ENCODE measurements at places on chromosomes 12 and 14. TPM values are rescaled to one million over a fixed set of nuclear protein-coding genes. Genes with fewer than 3 reads are reported as not detected.
A peak's percentile ranks its signal among the peaks of the same experiment; 100 is the strongest.

DNA sequence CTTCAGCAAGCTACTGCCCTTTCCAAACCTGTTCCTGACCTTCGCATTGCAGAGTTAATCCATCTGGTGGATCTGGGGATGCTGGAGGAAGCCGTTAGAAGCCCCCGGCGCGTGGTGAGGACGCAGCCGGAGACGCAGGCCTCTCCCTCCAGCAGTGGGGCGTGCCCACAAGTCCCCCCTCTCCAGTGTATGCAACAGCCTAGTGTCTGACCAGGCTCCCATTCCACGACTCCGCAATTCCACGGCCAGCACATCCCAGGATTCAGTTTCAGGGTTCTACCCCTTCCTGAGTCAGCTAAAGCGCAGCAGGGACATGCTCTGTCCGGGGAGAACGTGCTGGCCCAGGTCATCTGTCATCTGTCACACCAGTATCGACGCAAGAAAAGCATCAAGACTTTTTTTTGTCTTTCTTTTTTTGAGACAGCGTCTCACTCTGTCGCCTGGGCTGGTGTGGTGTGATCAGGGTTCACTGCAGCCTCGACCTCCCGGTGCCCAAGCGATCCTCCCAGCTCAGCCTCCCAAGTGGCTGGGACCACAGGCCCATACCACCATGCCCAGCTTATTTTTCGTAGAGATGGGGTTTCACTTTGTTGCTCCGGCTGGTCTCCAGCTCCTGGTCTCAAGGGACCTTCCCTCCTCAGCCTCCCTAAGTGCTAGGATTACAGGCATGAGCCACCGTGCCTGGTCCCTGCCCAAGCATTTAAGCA, 8.0 kb upstream of the DYNC1H1 start:
- H3K4me1 ChIP-seq = no peaks in the 10 kb centered on the region
- no peaks in the 10 kb centered on the region for H3K36me3 ChIP-seq
- no peak for ATAC-seq
- no peak overlapping the region for H3K4me3 ChIP-seq
- no peak overlapping the region for H3K27ac ChIP-seq

- no peak for ATAC-seq
- H3K27ac ChIP-seq = no peak overlapping the region
- no peaks in the 10 kb centered on the region for H3K27me3 ChIP-seq
- no peaks in the 10 kb centered on the region for H3K36me3 ChIP-seq
- H3K4me1 ChIP-seq = no peaks in the 10 kb centered on the region
Measured at GRCh38 chr14:37262649-37263048, 64.9 kb downstream of the MIPOL1 start.

GRCh38 chr12:89884416-89884898, 175.8 kb upstream of the ATP2B1 start:
- no peak overlapping the region for H3K4me3 ChIP-seq
- no peak for ATAC-seq
- H3K4me1 ChIP-seq = no peaks in the 10 kb centered on the region
- no peak overlapping the region for H3K27ac ChIP-seq

- H3K36me3 ChIP-seq = no peaks in the 10 kb centered on the region
- no peak overlapping the region for H3K27ac ChIP-seq
- H3K27me3 ChIP-seq = no peaks in the 10 kb centered on the region
- ATAC-seq = no peak
- no peaks in the 10 kb centered on the region for H3K4me1 ChIP-seq
Measured at GRCh38 chr14:78188882-78189281, 18.7 kb downstream of the NRXN3 start.

Gene PARPBP
- total RNA-seq = 1.4 TPM

- H3K4me1 ChIP-seq = no peaks in the 10 kb centered on the region
- no peak overlapping the region for H3K4me3 ChIP-seq
- peaks cover 24% of the 10 kb centered on the region for H3K27me3 ChIP-seq
- no peak for ATAC-seq
- H3K27ac ChIP-seq = no peak overlapping the region
Measured at GRCh38 chr14:100859781-100860180, 33.9 kb downstream of the MEG3 start.

- H3K27ac ChIP-seq = no peak overlapping the region
- no peaks in the 10 kb centered on the region for H3K4me1 ChIP-seq
- H3K4me3 ChIP-seq = no peak overlapping the region
- H3K36me3 ChIP-seq = no peaks in the 10 kb centered on the region
- H3K27me3 ChIP-seq = peaks cover 6% of the 10 kb centered on the region
Measured at GRCh38 chr12:49911213-49911605, 7.5 kb upstream of the FAIM2 start.

GRCh38 chr14:89814126-89814525, 140.4 kb downstream of the EFCAB11 start:
- no peaks in the 10 kb centered on the region for H3K27me3 ChIP-seq
- no peaks in the 10 kb centered on the region for H3K36me3 ChIP-seq
- no peak overlapping the region for H3K4me3 ChIP-seq

DNA sequence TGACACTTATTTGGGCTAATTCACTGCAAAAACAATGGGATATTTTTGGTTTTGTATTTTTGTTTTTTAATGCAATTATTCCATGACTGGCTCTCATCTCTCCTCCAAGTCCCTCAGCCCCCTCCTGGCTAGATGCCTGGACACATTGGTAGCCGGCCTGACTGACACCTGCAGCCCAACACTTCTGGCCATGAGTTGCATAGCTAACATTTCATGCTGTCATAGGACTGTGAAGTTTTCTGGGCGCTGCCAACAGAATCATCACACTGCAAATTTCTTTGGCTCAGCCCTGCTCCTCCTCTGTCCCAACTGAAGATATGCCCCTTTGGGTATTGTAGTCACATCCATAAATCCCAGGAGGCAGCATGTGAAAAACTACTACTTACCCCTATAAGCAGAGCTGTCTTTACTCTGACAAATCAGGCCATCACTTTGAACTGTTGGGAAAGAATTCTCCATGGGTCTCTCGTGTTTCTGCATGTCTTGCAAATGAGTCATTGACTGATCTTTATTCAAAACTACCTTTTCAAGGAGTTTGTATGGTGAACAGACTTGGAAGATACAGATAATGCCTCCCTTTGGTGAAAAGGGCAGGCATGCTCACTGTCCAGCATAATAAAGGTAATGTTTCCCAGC, 126.7 kb upstream of the LGR5 start:
- H3K27ac ChIP-seq = no peak overlapping the region
- ATAC-seq = no peak
- no peaks in the 10 kb centered on the region for H3K36me3 ChIP-seq
- H3K4me1 ChIP-seq = no peaks in the 10 kb centered on the region
- no peaks in the 10 kb centered on the region for H3K27me3 ChIP-seq

DNA sequence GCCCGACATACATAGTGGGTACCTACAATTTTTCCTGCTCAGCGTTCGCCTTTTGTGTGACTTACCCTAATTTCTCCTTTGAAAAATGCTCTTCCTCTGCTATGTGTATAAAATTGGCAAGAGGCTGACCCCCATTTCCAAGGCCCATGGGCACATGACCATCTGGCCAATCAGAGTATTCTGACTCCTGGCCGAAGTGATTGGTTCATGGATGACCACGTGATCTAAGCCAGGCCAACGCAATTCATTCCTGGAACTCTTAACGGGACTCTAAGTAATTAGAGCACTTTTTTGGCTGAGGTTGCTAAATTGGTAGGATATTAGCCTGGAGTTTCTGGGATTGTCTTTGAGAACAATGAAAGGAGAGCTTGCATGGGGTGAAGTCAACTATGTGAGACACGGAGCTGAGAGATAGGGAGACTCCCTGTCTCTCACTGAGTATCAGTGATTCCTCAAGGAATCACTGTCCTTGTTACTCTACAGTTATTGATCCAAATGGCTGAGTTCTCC, 110.1 kb upstream of the TBX3 start:
- H3K4me1 ChIP-seq = no peaks in the 10 kb centered on the region
- no peaks in the 10 kb centered on the region for H3K36me3 ChIP-seq
- ATAC-seq = no peak

Gene AICDA
- not detected for total RNA-seq

- H3K4me1 ChIP-seq = no peaks in the 10 kb centered on the region
- no peak overlapping the region for H3K27ac ChIP-seq
- H3K36me3 ChIP-seq = no peaks in the 10 kb centered on the region
- no peaks in the 10 kb centered on the region for H3K27me3 ChIP-seq
- ATAC-seq = no peak
Measured at GRCh38 chr12:67540920-67541624, 107.5 kb upstream of the DYRK2 start.

GRCh38 chr12:77433799-77434198, 368.4 kb upstream of the E2F7 start:
- ATAC-seq = no peak
- no peaks in the 10 kb centered on the region for H3K36me3 ChIP-seq
- H3K4me1 ChIP-seq = peaks cover 8% of the 10 kb centered on the region
- no peak overlapping the region for H3K27ac ChIP-seq

Gene TMED8
- total RNA-seq = 21.4 TPM

Gene TEAD4
- 26.7 TPM for total RNA-seq

Gene RDH11
- total RNA-seq = 41.7 TPM

Gene FOXA1
- not detected for total RNA-seq

- no peaks in the 10 kb centered on the region for H3K36me3 ChIP-seq
- H3K4me1 ChIP-seq = no peaks in the 10 kb centered on the region
- no peaks in the 10 kb centered on the region for H3K27me3 ChIP-seq
- H3K4me3 ChIP-seq = no peak overlapping the region
- no peak for ATAC-seq
Measured at GRCh38 chr12:80504389-80505163, 60.5 kb downstream of the PTPRQ start.

DNA sequence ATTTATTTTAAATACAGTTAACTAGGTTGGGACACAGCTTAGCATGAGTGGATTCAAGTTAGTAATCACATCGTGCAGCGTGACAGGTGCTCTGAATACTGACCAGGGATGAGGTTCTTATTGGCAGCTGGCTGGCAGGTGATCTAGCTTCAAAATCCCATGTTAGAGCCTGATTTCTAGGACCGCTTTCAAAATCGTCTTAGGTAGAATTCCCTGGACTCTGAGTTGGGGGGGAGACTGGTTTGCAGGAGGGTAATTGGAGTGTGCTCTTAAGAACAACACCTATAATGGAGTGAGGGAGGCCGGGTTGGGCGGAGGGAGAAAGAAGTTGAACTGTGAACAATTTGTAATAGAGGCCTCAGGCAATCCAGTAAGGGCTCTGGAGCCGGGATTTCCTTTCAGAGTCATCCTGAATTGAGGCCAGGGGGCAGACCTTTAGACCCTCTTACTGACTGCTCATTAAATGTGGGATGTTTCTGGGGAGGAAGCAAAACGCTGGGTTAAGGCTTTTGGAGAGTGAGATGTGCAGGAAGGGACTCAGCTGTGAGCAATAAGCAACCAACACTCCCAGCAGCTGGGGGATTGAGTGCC, 874 bp upstream of the YARS2 start:
- no peak for ATAC-seq
- H3K4me1 ChIP-seq = no peaks in the 10 kb centered on the region
- peak overlapping the region; percentile 100 for H3K27ac ChIP-seq
- peak overlapping the region; percentile 92 for H3K4me3 ChIP-seq
- peaks cover 23% of the 10 kb centered on the region for H3K36me3 ChIP-seq

DNA sequence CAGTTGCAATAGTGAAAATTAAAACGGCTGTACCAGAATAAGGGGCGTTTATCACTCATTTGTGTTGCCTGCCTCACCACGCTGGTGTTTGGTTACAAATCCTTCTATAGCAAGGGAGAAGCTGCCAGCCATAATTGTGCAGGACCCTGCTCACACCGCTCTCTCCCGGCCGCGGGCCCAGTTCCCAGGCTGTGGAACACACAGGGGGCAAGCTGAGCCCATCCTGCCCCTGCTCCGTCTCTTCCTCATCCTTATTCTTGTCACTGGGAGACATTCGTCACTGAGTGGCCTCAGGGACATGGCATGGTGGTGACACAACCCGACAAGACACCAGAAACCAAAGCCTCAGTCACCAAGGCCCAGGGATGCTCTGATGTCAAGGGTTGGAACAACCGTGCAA, 116.3 kb upstream of the FKBP4 start:
- no peak overlapping the region for H3K4me3 ChIP-seq
- H3K27ac ChIP-seq = no peak overlapping the region
- ATAC-seq = no peak
- peaks cover 97% of the 10 kb centered on the region for H3K36me3 ChIP-seq

Gene PRPH
- 3.0 TPM for total RNA-seq

GRCh38 chr14:104130974-104131651, 7.3 kb upstream of the KIF26A start:
- H3K36me3 ChIP-seq = no peaks in the 10 kb centered on the region
- H3K4me3 ChIP-seq = no peak overlapping the region
- no peak overlapping the region for H3K27ac ChIP-seq
- ATAC-seq = no peak

Gene CRIP2
- 518 TPM for total RNA-seq

Gene ENO2
- total RNA-seq = 31.2 TPM

All from gastroesophageal sphincter (tissue), 4 donors.